ENCODE measurements at places on chromosomes 6 and 20. TPM values are rescaled to one million over a fixed set of nuclear protein-coding genes. Genes with fewer than 3 reads are reported as not detected.

The TRDN gene
- not detected for total RNA-seq

The GSTA3 gene
- total RNA-seq: not detected

The OR2J2 gene
- not detected for total RNA-seq

The C20orf96 gene
- total RNA-seq: 7.5 TPM

The ZNF334 gene
- 37.6 TPM for total RNA-seq

The SNAI1 gene
- total RNA-seq: not detected

The LPA gene
- 2.5 TPM for total RNA-seq

The CST7 gene
- not detected for total RNA-seq

The BPIFB2 gene
- not detected for total RNA-seq

The RIPPLY2 gene
- total RNA-seq: 11.3 TPM

The TSBP1 gene
- not detected for total RNA-seq

The ABHD12 gene
- 51.6 TPM for total RNA-seq

The TBXT gene
- total RNA-seq: not detected

The CST9 gene
- total RNA-seq: not detected

The RIMS4 gene
- total RNA-seq: 52.0 TPM

The KCNB1 gene
- total RNA-seq: 14.4 TPM
